NAMALWA (cell line): ENCODE measurements at places on chromosomes 5 and 9.

DNA sequence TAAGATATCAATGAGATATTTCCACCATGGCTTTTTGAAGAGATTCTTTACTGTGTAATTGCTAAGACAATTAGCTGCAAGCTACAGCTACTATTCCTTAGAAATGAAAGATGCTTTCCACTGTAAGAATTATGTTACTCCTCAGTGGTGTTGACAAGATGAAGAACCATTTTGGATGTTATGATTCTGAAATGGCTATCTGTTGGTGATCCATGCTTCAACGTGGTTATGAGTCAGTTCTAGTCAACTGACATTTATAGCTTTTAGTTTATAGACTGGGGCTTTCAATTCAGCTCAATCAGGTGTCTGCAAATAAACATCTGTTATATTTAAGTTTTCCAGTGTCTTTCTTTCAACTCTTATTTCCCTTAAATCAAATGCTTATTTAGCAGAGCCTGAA is 93.7 kb downstream of the SGCD start:
- no peak for DNase-seq

GRCh38 chr9:86614871-86615849 is 260.9 kb upstream of the TUT7 start:
- peak; percentile 16 for DNase-seq

DNA sequence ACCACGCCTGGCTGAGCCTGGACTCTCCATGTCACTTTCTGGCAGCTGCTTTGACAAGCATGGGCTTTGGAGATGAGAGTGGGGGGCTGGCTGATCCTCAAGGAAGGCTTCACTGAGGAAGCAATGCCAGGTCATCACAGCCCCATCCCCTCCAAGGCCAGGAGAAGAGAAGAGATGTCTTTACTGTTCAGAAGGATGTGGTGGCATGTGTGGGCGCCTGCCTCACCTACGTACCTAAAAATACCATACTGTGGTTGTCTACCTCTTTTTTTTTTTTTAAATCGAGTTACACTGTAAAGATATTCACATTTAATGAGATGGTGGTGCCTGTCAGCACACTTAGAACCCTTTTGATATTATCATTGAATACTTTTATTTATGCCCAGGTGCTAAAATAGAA is 26.4 kb upstream of the CTNNA1 start:
- DNase-seq, result no peak

DNA sequence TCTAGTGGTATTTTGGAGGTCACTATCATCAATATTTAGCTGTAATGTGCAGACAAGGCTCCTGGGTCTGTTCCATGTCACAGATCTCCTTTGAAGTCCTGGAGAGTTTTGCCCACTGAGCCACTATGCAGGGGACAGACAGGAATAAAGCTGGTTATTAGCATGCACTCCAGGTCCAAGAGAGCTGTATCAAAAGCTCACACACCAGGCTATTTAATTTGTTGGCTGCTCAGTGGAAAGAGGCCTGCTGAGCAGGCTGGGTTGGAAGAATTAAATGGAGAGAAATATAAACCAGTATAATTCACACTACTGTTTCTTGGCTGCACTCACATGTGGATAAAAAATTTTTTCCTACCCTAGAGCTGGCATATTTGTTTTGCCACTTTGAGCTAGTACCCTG is 113.8 kb upstream of the TAF11L2 start:
- no peak for DNase-seq

- DNase-seq, result no peak
Measured at GRCh38 chr5:87946271-87946670, 322.4 kb downstream of the TMEM161B start.

GRCh38 chr5:179619776-179620175 is 3.7 kb downstream of the HNRNPH1 start:
- DNase-seq, result no peak

DNA sequence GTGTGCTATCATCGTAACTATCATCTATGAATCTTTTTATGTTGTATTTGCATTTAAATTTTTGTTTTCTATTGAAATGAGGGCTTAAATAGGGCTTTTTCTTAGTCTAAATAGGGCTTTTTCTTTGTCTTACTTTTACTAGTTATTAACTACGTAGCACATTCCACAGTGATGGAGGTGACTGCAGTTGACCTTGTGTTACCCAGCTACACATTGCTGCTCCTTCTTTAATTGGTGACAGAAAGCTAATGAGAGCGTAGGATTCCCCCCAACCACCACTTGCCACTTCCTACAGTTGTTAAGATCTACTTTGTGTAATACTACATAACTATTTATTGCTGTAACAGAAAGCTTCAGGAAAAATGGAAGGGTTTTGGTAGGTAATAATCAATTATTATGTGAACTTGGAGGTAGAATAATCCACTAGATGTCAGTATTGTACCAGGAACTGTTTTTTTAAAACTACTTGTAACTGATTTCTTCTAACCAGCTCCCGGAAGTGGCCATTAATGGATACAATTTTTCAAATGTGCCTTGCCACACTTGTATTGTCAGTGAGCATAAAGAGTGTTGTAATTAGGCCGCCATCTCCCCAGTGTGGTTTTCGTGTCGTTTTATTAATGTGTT is 18.0 kb downstream of the MTRR start:
- DNase-seq, result peak; percentile 61

GRCh38 chr5:139494832-139495231 is 12.3 kb upstream of the STING1 start:
- no peak for DNase-seq

GRCh38 chr5:1967736-1968135 is 85.0 kb upstream of the IRX4 start:
- DNase-seq, result no peak

- no peak for DNase-seq
Measured at GRCh38 chr5:41656597-41656996, 146.2 kb upstream of the PLCXD3 start.

GRCh38 chr5:164573397-164573796 is 1068.0 kb downstream of the MAT2B start:
- no peak for DNase-seq

DNA sequence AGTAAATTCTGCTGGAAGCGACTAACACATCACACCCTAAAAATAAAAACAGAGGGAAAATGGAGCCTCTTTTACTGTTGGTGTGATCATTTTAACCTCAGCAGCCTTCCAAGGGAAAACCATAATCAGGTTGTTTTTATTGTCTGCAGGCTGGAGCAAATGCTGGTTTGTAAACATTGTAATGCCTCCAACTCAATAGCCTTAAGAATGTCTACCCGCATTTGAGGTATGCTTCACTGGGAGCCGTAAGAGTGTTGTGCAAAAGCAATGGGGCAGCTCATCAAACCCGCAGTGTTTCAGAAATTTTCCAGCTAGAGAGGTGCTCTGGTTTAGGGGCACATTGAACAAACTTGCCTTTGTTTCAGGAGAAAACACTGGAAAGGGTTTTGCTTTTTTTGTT is 17.0 kb downstream of the NIM1K start:
- no peak for DNase-seq

DNA sequence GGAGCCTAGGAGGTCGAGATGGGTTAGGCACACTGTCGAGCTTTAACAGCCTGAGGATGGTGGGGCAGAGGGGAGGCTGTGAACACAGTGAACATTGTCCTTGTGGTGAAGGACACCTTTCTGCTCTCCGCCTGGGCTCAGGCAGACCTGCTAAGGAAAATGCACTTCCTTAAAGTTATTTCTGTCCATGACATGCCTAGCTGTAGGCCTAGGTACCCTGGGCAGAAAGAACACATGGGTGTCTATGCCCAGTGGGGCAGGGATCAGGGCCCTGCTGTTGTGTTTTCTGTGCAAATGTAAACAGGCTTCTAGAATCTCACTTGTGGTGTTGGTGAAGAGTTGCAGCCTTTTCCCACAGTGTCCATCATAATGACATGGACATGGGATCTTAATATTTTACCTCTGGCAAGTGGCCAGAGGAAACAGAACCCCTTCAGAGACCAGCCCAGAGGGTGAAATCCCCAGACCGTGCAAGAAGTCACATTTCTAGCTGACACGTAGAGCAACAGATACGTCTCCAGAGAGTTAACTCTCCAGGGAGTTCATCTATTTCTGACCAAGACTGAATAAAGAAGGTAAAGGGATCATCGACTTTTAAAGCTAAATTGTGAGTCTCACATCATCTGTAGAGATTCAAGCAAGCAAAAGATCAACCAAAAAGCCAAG is 79.2 kb downstream of the C9orf152 start:
- DNase-seq, result peak; percentile 94

DNA sequence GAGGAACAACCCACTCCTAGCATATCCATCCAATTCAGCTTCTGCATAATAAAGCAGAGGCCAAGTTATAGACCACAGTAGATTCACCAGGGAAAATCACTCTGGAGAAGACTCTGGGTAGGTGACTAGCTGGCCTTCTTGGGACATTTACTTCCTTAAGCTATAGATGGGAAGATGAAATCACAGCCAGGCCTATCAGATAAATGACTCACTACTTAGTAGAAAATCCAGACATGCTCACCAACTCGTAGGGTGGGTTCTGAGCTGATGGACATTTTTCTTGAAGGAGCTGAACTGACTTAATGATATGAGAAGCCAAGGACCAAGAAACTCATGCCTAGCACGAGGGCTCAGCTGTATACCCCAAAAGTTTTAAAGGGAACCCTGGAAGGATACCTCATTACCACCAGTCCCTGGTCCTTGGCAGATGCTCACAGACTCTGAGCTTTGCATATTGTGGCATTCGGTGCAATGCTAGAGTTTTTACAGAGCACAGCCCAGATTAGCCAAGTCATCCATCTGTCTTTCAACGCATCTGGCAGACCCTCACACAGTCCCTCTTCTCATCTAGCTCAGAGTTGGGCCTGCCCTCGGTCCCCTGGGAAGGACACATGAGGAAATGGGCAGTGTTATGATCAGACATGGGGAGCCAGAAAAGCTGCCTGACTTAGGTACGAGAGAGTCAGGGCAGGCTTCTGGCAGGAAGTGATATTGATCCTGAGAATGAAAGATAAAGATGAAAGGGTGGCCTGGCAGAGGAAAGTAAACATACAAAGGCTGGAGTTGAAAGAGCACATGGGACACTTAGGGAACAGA is 15.0 kb downstream of the ACSL6 start:
- no peak for DNase-seq

- no peak for DNase-seq
Measured at GRCh38 chr5:122263352-122264030, 48.5 kb upstream of the SNCAIP start.

GRCh38 chr5:17163221-17163620 is 54.2 kb upstream of the BASP1 start:
- no peak for DNase-seq

- DNase-seq, result peak; percentile 70
Measured at GRCh38 chr9:78035383-78035993, 3.9 kb upstream of the GNAQ start.

DNA sequence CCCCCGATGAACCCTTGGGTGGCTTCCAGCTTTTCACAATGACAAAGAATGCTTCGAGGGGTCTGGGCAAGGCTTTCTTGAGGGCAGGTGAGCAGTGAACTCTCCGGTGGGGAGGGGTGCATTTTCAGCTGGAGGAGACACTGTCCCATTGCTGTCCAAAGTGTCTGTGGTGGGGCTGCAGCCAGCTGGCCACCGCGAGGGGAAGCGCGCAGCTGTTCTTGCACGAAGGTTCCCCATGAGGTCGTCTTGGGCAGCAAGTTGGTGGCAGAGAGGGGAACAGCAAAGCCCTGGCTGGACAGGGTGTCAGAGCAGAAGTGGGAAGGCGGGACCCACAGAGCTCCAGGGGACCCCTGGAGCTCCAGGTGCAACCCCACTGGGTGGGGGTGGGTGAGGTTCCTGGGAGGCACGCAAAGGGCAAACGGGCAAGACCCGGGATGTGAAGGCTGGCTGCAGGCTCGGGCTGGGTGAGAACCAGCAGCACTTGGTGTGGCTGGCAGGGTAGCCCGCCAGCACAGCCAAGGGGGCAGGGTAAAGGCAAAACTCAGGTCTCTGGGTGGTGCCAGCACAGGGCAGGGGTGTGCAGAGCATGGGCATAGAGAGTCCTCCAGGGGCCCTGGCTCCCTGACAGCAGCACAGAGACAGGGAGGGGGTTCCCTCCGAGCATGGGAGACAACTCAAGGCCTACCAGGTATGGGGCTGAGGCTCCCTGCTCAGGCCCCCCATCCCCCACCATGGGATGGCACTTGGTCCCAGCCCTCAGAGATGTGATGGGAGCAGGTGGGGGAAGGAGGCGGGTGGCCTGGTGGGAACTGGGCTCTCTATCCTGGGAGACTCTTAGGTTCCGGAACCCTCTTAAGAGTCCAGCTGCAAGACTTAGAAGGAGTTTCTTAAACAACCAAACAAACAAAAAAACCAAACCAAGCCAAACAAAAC is 26.6 kb downstream of the TSPAN17 start:
- no peak for DNase-seq

- DNase-seq, result no peak
Measured at GRCh38 chr9:25678147-25678666, at the start of gene TUSC1. TSS of gene TUSC1 (minus strand) at chr9:25678444. CDS start at chr9:25678312, 132 bp downstream.

- no peak for DNase-seq
Measured at GRCh38 chr5:14016549-14016948, 72.1 kb upstream of the DNAH5 start.

DNA sequence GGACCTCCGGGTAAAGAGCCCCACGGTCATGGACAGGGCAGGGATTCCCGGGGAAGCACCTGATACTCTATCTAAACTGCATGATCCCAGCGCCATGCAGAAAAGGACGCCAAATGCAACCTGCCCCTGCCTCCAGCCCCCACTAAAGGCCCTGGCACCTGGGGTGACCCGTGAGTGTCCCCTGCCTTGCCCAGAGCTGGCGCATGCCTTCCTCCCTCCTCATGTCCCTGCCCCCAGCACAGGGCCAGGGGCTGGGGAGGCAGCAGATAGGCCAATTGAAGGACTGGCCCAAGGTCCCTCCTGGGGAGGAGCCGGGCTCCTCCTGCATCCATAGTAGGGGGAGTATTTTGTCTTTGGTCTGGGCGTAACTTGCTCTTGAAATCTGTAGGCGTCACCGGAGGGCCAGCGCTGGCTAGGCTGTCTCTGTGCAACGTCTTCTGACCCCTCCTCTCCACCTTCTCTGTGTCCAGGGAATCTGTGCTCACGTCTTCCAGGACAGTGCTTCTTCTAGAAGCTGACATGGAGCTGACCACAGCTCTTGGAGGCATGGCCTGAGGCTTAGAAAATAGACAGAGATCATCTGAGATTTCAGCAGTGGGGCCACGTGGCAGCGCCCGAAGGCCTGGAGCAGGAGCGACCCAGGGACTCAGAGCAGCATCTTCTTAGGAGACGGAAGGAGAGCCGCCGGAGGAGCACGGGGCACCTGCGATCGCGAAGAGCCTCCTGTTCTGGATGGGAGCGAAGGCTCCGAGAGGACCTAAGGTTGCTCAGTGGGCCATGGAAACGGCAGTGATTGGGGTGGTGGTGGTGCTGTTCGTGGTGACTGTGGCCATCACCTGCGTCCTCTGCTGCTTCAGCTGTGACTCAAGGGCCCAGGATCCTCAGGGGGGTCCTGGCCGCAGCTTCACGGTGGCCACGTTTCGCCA is 660 bp downstream of the SPAAR start:
- no peak for DNase-seq

DNA sequence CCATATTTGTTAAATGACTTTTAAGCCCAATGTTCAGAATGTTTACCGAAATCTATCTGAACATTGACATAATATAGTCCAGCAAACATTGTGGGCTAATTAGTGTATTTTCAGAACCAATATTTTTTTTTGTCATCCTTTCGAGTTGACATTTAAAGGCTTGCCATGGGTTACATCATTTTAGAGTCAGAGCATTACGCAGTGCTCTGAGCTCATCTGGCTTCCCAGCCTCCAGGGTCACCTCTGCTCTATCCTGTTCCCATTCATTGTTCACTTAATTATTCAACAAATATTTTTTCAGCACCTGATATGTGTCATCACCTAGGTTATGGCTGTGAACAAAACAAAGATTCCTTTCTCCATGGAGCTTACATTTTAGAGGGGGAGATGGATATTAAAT is 80.2 kb downstream of the SREK1 start:
- DNase-seq, result no peak

- no peak for DNase-seq
Measured at GRCh38 chr9:86660146-86660943, 287.0 kb downstream of the GAS1 start.

- no peak for DNase-seq
Measured at GRCh38 chr5:5979377-5979760, 399.0 kb downstream of the MED10 start.
